ENCODE measurements at places on chromosomes 4 and X.
A peak's percentile ranks its signal among the peaks of the same experiment; 100 is the strongest.

- DNase-seq, result peak; percentile 43
Measured at GRCh38 chrX:13747836-13748235, 13.3 kb downstream of the OFD1 start.

DNA sequence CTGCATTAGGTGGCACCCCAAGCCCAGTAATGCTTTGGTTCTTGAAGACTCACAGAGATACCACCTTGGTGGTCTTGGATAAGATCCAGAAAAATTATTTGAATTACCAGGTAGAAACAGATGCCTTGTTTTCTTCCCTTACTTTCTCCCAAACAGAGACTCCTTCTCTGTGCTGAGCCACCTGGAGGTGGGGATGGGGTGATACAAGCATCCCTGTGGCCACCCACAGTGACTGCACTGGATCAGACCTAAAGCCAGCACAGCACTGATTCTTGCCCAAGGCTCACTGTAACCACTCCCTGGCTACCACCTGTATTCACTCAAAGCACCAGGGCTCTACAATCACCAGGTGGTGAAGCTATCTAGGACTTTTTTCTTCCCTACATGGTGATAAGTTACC is 156.8 kb downstream of the TEX13A start:
- DNase-seq, result no peak

DNA sequence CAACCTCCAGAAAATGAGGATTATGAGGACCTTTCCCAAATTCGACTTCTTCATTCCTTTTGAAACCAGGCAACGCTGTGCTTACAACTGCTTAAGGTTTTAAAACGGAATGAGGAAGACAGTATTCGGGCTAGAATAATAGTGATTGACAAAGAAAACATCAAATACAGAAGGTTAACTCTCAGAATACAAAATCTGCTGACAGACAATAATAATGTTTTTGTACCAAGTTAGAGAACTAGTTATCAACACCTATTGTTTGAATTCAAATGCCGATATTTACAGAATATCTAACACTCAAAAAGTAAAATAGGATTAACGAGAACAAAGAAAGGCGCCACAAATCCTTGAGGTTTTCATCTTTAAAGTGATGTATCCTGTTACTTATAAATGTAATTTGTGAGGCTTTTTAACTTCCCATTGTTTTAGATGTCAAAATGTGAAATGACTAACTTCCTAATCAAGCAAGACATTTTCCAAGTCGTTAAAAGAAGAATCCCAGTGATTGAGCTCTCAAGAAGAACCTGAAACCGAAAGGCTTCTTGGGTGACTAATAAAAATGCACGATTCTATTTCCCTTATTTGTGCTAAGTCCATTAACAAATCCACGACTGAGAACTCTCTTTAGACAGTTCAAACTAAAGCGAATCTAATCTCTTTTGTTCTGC is 118.3 kb downstream of the SORBS2 start:
- no peak for DNase-seq

DNA sequence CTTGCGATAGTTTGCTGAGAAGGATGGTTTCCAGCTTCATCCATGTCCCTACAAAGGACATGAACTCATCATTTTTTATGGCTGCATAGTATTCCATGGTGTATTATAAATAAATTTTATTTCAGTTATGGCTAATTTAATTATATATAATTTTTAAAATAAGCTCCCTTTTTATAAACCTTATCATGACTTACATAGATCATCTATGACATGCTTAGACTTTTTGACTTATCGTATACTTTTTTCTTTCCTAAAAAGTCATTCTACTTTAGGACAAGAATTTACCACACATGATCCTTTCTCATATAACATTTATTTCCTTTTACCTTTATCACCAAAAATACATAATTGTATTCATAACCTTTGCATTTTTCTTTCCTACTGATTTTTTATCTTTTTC is 376.5 kb downstream of the CCSER1 start:
- no peak for DNase-seq

DNA sequence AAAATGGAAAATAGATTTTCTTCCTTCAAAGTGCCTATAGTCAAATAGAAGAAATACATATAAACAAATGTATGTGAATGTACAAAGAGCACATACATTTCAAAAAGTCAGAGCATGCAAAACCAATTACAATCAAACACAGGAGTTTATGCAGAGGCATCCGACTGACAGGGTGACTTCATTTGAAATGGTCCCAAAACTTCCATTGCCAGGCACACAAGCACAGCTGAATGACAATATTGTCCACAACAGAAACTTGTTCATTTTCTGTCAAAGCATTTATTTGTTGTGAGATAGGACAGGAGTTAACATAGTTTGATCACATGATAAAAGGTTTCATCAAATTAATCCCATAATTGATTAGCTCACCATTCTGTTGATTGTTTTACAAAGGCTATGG is 96.4 kb upstream of the TTC29 start:
- no peak for DNase-seq

DNA sequence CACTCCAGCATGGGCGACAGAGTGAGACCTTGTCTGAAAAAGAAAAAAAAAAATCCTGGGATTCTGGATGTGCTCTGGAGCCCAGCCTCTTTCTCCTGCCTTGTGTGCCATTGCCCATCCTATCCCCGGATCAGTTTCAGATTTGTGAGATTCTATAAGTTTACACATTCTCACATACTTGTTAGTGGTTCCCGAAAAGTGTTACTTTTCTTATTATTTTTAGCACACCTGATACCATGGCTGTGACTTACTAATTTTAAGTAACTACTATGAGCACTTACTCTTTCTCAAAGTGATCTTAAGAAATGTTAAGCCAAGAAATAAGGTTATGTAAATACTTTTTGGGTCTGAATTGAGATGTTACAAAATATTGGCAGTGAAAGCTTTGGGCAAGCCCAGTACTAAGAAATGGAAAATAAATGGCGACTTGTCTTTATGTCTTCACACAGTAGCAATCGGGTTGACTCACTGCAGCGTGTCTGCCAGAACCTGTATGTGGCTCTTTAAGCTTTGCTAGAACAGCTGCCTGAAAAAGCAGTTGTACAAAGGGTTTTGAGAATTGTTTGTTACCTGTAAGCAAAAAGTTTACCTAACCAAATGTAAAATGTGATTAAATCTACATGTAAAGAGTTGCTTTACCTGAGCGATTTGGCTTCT is 118.7 kb downstream of the KLHL8 start:
- DNase-seq, result peak; percentile 18

DNA sequence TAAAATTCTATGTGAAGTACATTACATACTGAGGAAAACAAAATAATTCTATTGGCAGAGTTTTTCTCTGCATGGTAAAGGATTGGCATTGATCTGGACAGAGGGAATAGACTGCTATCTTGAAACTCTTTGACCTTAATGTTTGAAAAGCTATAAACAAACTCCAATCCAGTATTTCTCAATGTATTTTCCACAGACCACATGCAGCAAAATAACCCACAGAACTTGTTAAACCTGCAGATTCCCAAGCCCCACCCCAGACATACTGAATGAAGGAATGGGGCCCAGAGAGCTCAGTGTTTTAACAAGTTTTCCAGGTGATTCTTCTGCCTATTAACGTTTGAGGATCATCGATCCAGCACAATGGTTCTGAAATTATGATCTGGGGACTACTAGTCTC is 15.7 kb downstream of the RNF128 start:
- DNase-seq, result no peak

Measured in CD4-positive, alpha-beta T cell treated with Interleukin-4 for 4 hours (primary cell).